Activated naive CD4-positive, alpha-beta T cell treated with anti-CD3 and anti-CD28 coated beads, Interleukin-2, amount 50 U/mL, for 16 hours (primary cell): ENCODE measurements at places on chromosomes 1 and 21.

DNA sequence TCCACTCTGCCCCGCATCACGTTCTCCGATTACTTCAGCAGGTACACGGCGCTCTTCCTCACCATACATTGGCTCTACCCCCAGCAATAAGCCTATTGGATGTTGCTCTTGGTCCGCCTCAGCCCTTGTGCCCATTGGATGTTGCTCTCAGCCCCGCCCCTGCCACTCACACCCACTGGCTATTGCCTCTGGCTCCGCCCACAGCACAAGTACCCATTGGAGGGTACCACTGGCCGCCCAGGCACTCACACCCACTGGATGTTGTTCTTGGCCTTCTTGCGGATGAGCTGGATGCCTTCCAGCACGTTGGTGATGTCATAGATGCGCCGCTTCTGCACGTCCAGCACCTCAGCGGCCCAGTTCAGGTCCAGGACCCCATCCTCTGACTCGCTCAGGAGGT is 9.4 kb downstream of the E2F2 start:
- no peak for DNase-seq

- no peak for DNase-seq
Measured at GRCh38 chr1:222331340-222331739, 216.6 kb downstream of the HHIPL2 start.

- no peak for DNase-seq
Measured at GRCh38 chr1:179995576-179995975, 41.0 kb downstream of the CEP350 start.

- no peak for DNase-seq
Measured at GRCh38 chr1:81004011-81004410, 796.7 kb upstream of the ADGRL2 start.

- DNase-seq, result no peak
Measured at GRCh38 chr1:214844319-214844718, 238.2 kb upstream of the KCNK2 start.

- no peak for DNase-seq
Measured at GRCh38 chr1:50492142-50492541, 68.9 kb upstream of the DMRTA2 start.

GRCh38 chr1:77858725-77859124 is 29.7 kb upstream of the NEXN start:
- DNase-seq, result no peak

- DNase-seq, result no peak
Measured at GRCh38 chr1:233432916-233433315, 105.4 kb downstream of the MAP3K21 start.

DNA sequence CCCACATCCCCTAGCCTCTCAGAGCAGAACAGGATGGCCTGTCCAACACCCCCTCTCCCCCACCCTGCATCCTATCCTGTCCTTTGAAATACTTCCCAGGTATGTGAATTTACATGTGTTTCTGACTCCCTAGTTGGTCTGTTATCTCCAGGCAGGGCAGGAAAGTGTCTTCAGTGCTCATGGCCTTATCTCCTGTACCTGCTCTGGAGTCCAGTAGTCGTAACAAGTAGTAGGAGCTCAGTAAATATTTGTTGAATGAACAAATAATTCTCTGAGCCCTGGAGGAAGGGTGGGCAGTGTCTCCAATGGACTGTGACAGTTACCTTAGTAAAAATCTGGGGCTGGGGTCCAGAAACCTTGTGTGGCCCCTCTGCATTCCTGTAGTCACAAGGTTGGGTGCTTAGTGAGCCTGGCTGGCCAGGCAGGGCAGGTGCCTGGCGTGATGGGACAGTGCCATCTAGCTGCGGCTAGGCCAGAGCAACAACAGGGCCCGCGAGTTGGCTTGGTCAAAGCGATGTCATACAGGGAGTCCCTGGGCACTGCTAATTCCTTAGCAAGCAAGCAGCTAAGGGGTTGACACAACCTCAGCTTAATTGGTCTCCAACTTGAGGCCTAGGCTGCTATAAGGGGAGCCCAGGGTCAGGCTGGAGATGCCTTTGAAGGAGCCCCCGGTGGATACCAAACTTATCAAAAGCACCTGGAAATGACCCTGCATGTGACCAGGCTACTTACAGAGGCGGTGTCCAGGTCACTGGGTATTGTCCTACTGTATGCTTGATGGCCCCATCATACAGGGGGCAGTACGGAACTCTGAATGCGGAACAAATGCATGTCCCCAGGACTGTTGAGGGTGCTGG is 89.0 kb upstream of the PPM1J start:
- DNase-seq, result peak; percentile 52

DNA sequence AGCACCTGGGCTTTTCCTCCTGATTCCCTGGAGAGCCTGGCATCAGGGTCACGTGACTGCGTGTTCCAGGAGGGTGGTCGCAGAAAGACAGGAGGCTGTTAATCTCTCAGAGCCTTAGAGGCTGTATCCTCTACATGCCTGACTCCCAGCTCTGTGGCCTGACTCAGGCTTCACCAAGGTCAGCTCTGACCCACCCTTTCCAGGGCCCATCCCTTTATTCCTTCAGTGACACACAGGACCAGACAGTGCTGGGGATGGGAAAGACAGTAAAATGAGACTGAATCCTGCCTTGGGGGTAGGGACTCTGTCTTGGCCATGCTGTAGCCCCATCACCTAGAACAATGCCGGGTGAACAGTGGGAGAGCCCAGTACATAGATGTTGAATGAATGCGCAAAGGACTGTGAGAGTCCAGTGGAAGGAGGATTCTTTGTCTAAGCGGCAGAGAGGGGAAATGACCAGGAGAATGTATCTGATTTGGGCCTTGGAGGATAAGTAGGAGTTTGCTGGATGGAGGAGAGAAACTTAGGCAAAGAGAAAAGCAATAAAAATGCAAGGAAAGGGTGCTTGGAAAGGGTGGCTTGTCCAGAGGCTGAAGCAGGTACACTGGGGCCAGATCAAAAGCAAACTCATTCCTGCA is 33.0 kb downstream of the EPHX1 start:
- DNase-seq, result no peak

GRCh38 chr1:211490821-211491415 is 1.0 kb downstream of the RD3 start:
- no peak for DNase-seq

DNA sequence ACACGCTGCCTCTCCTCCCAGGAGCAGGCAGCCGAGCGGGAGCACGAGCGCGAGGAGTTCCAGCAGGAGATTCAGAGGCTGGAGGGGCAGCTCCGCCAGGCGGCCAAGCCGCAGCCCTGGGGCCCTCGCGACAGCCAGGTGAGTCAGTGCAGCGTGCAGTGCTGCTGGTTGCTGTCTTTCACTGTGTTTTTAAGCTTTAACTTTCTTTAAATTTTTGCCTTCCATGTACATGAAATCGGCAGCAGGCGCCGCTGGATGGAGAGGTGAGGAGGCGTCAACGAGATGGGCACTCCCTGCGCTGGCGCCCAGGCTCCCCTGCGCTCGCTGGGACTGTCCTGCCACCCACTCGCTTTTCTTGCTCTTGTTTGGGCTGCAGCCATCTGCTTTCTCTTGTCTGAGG is 60.7 kb upstream of the DIP2A start:
- DNase-seq, result no peak

GRCh38 chr1:241485554-241485992 is 34.0 kb downstream of the FH start:
- DNase-seq, result no peak

GRCh38 chr1:22212400-22213233 is 69.7 kb upstream of the WNT4 start:
- DNase-seq, result no peak

GRCh38 chr1:20891091-20891490 is 104.0 kb upstream of the HP1BP3 start:
- no peak for DNase-seq

DNA sequence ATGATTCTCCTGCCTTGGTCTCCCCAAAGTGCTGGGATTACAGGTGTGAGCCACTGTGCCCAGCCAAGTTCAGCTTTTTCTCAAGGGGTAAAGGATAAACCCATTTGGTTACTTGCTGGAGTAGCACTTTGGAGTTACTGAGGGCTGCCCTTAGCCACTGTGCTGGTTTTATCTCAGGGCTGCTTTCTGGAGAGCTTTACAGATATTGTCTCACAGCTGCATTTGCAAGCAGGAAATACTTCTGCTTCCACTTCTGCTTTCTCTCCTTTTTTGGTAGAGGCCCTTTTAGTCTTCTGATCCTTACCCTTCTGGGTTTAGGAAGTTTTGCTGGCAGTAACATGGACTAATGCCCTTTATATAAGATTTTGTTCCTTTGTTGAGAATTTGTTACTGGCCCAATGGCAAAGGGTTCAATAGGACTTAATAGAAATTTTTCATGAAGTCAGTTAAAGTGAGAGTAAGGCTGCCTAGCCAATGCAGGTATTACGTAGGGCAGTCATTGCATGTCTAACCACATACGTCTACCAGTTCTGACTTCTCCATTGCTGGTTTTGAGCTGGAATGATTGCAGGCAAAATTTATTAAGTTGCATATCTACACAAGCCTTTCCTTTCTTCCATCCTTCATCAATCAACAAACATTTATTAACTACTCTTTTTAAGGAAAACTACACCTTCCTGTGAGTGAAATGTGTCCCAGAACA is 24.4 kb downstream of the CAP1 start:
- no peak for DNase-seq

- DNase-seq, result no peak
Measured at GRCh38 chr21:34305605-34306604, 57.9 kb upstream of the KCNE2 start.

DNA sequence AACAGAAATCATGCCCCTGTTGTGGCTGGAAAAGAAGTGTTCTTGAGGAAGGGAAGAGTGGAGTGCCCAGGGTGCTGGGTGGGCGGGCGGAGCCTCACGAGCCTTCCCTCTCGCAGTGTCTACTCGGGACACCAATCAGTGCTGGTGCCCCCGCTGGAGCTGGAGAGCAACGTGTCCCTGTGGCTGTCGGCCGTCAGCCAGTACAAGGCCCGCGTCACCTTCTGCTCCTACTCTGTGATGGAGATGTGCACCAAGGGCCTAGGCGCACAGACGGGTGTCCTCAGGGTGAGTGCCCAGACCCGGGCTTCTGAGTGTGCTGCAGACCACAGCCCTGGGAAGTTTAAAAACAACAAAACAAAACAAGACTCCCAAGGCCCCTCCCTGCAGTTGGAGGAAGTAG is 47.4 kb downstream of the S100B start:
- DNase-seq, result no peak

- DNase-seq, result peak; percentile 37
Measured at GRCh38 chr21:14864211-14865021, 200.4 kb downstream of the NRIP1 start.

- no peak for DNase-seq
Measured at GRCh38 chr1:161084597-161084988, 4.8 kb downstream of the NECTIN4 start.

DNA sequence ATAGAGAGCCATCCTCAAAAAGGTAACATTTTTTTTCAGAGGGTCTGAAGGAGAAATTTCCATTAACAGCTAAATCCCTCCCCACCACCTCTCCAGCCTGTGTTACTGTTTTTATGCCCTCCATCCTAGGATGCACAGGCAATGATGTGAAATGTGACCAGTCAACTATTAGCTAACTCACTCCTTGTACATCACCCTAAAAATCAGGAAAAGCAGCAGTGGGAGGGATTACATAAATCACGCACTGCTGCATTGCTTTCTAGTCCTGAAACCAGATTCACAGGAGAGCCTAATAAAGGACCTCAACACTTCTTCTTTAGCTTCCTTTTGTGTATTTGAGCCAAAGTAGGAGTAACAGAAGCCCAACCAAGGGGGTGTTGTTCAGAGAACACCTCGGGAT is 66.3 kb downstream of the LMO4 start:
- DNase-seq, result no peak

DNA sequence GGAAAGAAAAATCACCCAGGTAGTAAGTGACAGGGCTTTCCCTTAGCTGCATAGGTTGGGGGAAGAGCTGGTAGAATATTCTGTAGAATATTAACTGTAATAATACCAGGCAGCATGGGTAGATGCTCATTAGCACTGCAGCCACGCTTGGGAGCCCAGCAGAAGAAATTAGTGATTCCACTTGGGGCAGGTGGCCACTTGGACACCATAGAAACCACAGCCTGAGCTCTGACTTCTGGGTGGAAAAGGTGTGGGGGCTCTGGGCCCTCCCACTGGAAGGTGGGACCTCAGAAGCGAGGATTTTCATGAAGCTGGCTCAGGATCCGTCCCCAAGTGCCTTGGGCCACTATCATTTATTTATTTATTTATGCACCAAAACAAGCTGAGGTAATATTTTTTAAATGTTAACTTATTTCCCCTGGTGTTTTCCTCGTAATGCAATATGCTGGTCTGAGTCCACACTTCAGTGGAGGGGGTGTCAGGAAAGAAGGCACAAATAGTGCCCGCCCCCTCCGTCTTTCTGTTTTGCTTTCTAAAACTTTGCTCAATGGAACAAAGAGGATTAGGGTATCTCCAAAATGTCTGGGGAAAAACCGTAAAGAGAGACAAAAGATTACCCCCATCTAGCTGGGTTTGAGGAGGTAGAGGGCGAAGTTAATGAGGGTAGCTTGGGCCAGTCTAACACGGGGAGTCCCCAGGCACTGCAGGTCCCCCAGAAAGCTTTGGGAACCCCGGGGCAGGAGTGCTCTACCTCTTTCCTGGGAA is 75.2 kb upstream of the GADD45A start:
- no peak for DNase-seq

GRCh38 chr1:245156736-245157505 is 2.1 kb downstream of the KIF26B start:
- no peak for DNase-seq

DNA sequence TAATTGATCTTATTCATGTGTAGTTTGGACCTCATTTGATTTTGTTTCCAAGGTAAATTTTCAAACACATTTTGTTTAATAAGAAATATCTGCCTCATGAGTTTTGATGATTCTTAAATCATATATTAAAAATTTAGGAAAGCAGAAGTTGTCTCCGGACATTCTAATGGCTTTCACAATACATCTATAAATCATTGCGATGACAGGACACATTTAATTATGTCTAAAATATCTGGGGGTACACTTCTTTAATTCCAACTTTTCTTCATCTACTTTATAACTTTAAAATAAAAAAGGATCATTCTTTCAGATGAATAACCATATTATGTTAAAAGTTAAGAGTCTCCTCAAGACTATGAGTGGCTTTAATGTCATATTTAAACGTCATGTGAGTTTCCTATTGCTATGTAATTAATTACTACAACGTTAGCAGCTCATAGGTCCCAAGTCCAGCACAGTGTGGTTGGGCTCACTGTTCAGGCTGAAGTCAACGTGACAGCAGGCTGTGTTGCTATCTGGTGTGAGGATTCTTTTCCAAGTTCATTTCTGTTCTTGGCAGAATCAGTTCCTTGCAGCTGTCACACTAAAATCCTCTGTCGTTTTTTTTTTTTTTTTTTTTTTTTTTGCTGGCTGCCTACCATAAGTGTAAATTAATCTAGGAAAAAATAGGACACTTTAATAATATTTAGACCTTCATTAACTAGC is 893.5 kb downstream of the LTN1 start:
- no peak for DNase-seq

DNA sequence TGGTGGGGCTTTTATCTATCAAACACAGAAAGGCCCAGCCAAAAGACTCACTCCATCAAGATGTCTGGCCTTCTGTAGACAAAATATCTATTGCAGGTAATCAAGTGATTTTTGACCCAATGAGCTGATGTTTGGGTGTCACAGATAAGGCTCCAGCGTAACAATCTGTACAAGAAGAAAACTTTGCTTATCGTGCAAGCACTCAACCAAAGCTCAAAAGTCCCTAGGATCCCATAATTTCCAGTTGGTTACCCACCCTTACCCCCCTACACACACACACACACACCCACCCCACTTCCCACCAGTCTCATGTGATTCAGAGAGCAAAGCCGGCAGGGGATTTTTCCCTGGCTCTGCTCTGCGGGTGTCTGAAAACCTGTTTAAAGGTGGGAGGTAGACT is 5.8 kb downstream of the ITPKB start:
- DNase-seq, result no peak
